DMS53 (cell line): ENCODE measurements at places on chromosomes 5 and 9.
A peak's percentile ranks its signal among the peaks of the same experiment; 100 is the strongest.

DNA sequence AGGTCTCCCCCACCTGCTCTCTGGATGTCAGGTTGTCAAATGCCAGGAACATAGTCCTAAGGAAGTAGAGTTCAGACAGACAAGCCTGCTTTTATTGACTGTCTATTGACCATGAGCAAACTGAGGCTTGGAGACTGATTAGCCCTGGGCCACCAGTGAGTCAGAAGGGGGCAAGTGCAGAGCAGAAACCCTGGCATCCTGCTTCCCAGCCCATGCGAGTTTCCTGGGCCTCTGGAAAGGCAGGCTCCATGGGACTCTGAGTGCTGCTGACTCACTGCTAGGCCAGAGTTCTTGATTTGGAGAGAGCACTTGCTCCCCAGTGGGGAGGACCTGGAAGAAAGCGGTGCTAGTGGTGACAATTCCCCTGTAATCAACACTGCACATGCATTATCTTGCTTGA, 2.8 kb upstream of the HBEGF start:
- DNase-seq: peak; percentile 41

- peak; percentile 69 for DNase-seq
These were observed 26.4 kb downstream of the TNFSF15 start for GRCh38 chr9:114779352-114779845.

GRCh38 chr5:96809921-96810320, 2.2 kb upstream of the ERAP1 start:
- DNase-seq: no peak

GRCh38 chr9:115170358-115171073, 52.6 kb upstream of the TNC start:
- DNase-seq: no peak

DNA sequence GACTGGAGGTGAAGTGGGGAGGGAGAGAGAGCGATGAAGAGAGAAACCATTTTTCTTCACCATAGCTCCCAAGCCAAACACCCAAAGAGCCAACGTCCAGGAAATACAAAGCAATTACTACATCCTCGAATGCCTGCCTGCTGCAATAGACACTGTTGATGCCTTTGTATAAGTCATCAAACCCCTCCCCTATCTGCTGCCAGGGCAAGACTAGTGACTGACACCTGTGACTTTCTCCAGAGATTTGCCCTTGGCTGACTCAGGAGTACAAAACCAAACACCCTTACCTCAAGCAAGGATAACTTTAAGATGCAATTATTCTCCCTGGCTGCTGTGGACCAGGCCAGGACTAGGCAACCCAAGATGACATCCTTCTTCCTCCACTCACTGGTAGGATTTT, 81.8 kb upstream of the RASA1 start:
- peak; percentile 31 for DNase-seq

GRCh38 chr9:69500896-69501295, 171.3 kb downstream of the APBA1 start:
- no peak for DNase-seq

DNA sequence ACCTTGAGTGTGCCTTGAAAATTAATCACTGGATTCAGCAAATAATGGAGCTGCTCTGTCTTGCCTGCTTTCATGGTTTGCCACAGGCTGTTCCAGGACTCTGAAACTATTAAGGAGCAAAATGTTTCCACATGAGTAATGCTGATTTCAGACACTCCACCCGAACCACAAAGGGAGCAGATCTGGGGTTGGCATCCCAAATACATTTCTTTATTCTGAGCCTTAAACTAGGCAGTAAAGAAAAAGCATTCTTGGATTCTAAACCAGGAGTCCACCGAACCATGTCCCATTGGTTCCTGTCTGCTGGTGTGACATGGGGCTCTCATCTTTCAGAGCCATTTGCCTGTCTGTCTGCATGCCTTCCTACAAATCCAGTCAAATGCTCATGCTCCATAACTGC, 10.1 kb upstream of the C1QTNF3 start:
- DNase-seq: no peak

GRCh38 chr5:128014578-128014977, 69.0 kb upstream of the SLC12A2 start:
- DNase-seq: peak; percentile 5

DNA sequence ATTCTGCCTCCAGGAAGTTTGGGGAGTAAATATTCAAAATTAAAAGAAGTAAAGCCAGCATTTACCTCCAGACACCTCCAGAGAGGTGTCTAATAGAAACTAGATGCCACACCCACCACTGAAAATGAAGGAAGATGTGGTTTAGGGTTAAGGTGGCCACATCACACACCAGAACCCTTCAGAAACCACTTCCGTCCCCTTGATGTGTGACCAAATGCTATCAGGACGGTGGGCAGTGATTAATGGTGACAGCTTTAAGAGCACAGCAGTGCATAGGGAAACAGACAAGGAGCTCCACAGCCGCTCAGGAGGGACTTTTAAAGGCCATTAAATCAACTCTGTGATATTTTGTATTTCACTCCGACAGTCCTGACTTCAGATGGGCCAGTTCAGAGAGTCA, 295.2 kb downstream of the BRINP1 start:
- DNase-seq: no peak

DNA sequence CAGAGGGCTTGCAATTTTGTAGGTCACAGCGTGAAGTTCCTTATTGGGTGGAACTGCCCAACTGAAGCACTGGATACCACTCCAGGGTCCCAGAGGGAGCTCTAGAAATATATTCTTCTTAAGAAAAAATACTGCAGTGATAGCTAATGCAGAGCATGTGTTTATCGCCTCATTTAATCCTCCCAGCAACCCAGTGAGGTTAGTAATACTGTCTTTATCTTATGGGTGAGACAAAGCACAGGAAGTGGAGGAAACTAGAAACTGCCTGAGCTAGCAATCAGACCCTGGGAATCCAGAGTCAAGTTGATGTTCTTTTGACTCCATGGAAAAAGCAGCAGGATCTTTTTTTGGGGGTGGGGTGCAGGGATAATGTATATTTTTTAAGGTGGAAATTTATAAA, 153.3 kb downstream of the PJA2 start:
- no peak for DNase-seq

- DNase-seq: no peak
These were observed 82.8 kb downstream of the COL5A1 start for GRCh38 chr9:134724202-134724911.

DNA sequence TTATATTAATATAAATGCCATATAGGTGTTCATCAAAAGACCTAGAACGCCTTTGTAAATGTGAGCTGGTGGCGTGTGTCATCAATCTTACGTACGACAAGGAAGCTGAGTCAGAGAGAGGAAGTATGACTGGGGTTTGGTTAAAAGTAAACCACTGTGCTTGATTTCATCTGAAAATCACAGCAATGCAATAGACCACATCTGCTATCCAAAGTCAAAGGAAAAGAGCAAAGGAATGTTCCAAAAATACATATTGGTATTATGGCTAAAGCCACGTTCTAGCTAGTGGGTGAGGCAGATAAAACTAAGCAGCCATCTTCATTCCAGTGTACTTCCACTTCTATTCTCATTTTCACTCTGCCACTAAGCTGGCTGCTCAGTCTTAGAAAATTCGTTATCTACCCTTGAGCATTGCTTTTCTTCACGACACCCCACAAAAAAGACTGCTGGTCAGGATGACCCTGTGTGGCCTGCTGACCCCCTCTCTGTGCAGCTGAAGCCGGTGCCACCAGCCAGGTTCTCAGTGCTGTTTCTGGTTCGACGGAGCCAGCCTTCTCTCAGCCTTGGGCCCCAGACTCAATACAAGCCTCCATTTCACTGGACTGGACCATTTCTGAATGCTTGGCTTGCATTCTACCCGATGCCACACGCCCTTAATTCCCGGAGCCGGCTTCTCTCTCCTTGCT, 23.8 kb downstream of the SHC3 start:
- no peak for DNase-seq

DNA sequence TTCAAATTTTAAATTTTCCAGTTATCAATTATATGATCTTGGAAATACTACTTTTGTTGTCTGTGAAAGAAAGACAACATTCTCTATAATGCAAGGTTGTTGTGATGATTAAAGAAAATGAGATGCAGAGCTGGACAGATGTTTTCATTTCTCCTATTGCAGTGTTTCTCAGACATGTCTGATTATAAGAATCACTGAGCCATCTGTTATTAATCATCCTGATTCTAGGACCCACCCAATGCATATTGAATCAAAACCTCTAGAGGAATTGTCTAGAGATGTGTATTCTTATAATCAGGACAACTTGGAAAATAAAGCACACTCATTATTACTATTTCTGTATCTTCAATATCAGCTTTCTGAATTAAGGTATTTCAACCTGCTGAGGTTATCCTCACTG, 121.1 kb upstream of the ASTN2 start:
- DNase-seq: no peak

DNA sequence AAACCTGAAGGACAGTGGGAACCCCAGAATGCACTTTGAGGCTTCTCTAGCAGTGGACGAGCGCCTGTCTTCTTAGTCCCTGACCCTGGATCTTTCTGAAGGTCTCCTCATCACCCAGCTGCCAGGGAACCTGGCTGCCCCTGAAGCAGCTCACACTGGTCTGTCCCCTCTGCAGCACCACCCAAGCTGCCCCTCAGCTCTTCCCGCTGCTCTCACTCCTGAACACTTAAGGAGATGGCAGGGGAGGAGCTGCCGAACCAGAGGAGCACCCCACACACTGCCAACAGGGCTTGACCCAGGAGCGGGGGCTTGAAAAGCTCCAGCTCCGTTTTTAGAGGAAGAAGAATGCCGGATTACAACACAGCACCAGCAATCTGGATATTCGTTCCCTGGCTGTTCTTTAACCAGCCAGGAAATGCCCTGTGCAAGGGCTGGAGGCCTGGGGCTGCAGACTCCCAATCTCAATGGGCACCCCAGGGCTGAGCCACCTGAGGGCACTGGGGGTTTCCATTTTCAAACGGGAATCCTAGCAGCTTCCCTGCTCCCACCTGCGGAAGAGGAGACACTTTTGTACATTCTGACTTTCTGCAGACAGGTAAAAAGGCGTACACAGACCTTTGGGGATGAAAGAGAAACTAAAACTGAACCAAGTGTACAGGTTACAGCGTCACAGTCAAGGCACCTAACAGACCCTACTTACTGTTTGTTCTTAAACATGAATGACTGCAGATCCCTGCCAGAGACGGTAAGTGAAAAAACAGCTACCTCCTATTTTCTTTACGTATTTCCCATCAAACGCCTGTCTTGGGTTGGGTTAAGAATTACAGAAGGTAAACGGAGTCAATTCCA, 36.3 kb downstream of the GOLM1 start:
- no peak for DNase-seq

- DNase-seq: no peak
These were observed 10.4 kb upstream of the FAM120AOS start for GRCh38 chr9:93463638-93464248.

GRCh38 chr9:114908805-114909448, 21.5 kb downstream of the TNFSF8 start:
- peak; percentile 82 for DNase-seq

- DNase-seq: no peak
These were observed 35.7 kb upstream of the LURAP1L start for GRCh38 chr9:12739014-12739652.

GRCh38 chr9:121561385-121562222, 62.0 kb upstream of the GGTA1 start:
- no peak for DNase-seq

- no peak for DNase-seq
These were observed 320.4 kb upstream of the EFNA5 start for GRCh38 chr5:107990881-107991810.

- DNase-seq: peak; percentile 66
These were observed 18.2 kb downstream of the SLC22A5 start for GRCh38 chr5:132387640-132388117.

DNA sequence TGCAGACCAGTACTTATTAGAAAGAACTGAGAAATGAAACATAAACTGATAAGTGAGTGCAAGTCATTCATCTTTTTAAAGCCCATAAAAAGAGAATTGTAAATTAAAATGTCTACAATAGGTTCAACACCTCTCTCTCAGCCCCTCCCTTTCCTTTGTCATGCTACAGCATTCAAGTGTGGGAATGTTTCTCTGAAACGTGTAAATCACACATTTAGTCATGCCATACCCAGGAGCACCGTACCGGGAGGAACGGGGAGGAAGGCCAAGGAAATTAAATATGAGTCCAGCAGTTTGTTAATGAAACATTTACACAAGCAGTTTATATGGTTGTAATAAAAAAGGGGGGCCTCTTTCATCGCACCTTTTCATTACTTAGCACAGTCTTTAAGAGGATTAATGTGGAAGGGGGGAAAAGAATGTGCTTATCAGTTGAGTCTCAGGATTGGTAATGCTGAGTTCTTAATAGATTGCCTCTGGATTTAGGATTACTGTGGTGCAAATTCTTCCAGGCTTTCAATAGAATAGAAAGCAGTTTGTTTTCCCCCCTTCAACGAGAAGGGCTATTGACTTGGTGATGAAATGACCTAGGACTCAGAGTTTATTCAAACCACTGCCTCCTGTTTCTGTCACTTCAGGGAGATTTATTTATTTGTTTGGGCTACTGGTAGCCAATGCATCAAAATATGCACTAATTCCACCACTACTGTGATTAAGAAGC, 176.0 kb upstream of the ZNF608 start:
- peak; percentile 26 for DNase-seq

GRCh38 chr5:134417707-134418106, 6.0 kb upstream of the CDKN2AIPNL start:
- DNase-seq: no peak

- no peak for DNase-seq
These were observed 24.8 kb downstream of the SMC2 start for GRCh38 chr9:104118916-104119315.

GRCh38 chr5:68465934-68466551, 250.5 kb downstream of the PIK3R1 start:
- DNase-seq: no peak

- DNase-seq: no peak
These were observed 870.2 kb upstream of the C9orf72 start for GRCh38 chr9:28443461-28443860.
